Cardiac muscle cell (in vitro differentiated cells and primary cell): ENCODE measurements at places on chromosomes 1 and 21. TPM values are rescaled to one million over a fixed set of nuclear protein-coding genes. Genes with fewer than 3 reads are reported as not detected.

VANGL2 gene
- 14.1 and 24.6 TPM in 2 replicates for total RNA-seq

NUDT17 gene
- 19.7 and 23.1 TPM in 2 replicates for total RNA-seq

USH2A gene
- total RNA-seq: 0.24 and 0.25 TPM in 2 replicates

- no peaks in the 10 kb centered on the region for H3K36me3 ChIP-seq
- no peaks in the 10 kb centered on the region for H3K27me3 ChIP-seq
- H3K4me3 ChIP-seq: no peak overlapping the region
- peaks cover 7% of the 10 kb centered on the region for H3K4me1 ChIP-seq
- no peak for DNase-seq
Measured at GRCh38 chr1:23123528-23123927, 45.1 kb downstream of the LUZP1 start.

DNA sequence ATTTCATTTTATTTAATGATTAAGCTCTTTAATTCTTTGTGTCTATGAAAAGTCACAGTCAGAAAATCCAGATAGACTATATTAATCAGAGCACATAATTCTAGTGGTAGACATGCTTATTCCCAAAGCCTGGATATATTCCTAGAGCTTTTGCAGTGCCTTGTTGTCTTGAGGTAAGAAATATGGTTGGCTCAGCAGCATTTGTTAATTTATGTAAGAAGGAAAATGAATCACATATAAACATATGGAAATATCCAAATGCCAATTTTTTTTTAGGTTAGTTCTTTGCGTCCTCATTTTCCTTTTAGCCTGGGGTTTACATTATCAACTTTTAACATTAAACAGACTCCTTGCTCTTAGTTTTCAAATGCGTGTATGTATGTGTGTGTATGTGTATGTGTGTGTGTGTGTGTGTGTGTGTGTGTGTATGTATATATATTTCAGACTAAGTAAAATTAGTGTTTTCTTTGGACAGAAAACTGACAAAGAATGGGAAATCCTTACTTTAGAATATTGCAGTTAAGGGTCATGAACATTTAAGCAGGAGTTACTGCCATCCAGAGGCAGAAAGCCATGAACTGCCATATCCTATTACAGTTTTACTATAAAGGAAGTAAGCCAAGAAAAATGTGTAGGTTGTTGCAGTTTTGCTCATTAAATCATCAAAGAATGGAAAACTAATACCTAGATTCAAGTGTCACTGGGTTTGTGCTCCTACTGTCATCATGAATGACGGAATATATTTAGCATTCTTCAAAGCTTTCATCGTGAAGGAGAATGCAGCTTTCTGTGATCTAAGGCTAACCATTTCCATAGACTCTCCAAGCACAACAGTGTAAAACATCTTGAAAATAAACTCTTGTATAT, 477.1 kb upstream of the NR5A2 start:
- DNase-seq: peak; percentile 16
- H3K4me1 ChIP-seq: no peaks in the 10 kb centered on the region
- H3K27me3 ChIP-seq: no peaks in the 10 kb centered on the region
- no peaks in the 10 kb centered on the region for H3K36me3 ChIP-seq
- no peak overlapping the region for H3K27ac ChIP-seq

DNA sequence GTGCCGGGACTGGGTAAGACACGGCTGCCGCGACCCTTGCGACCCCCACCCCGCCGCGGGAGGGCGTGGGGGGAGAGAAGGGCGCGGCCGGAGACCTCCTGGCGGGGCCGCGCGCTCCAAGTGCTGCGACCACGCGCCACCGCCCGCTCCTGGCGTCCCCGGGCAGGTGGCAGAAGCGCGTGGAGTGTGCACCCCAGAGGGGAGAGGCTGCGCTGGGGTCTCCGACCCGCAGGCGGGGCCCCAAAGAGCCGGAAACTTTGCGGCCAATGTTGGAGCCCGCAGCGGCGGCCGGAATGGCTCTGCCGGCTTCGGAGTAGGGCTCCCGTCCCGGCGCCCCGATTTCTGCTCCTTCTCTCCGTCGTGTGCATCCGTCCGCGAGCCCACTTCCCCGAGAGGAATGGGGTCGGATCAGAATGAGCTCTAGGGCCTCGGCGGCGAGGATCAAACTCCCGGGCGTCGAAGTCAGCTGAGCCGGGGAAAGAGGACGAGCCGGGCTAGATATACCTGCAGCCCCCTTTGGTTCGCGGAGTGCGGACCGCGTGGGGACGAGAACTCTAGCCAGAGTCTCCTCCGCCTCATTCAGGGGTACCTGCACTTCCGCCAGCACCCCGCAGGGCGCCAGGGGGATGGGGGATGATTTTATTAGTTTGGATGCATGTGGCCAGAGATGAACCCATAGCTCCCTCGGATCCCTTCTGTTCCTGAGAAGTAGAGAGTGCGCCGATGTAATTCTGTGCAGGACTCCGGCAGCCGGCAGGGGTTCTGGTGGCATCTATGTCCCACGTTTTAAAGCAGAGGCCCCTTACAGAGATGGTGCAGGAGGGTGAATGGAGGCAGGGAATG, 751 bp downstream of the STUM start:
- H3K4me1 ChIP-seq: no peaks in the 10 kb centered on the region
- peak overlapping the region; percentile 39 for H3K4me3 ChIP-seq
- no peak for DNase-seq
- peaks cover 45% of the 10 kb centered on the region for H3K27me3 ChIP-seq
- no peaks in the 10 kb centered on the region for H3K36me3 ChIP-seq
